ENCODE measurements at places on chromosomes 11 and 22.

DNA sequence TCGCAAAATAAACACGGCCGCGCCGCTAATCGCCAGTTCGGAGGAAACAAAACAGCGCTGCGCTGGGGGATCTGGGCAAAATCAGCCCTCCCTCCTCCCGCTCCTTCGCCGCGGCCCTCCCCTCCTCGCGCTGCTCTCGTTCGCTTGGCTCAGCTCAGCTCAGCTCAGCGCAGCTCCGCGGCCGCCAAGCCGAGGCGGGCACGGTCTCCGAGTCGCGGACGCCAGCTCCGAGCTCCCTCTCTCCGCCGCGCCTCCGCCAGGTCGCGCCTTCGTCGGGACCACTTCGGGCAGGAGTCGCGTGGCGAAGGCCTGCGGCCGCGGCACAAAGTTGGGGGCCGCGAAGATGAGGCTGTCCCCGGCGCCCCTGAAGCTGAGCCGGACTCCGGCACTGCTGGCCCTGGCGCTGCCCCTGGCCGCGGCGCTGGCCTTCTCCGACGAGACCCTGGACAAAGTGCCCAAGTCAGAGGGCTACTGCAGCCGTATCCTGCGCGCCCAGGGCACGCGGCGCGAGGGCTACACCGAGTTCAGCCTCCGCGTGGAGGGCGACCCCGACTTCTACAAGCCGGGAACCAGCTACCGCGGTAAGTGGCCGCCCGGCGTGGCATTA is at the start of gene SPON1:
TSS of gene SPON1 (plus strand) at position 162 of the 607 bp plus-strand sequence. CDS start at position 344, 182 bp downstream.
- no peak for DNase-seq

GRCh38 chr22:48105259-48105658 is 1342.8 kb downstream of the TBC1D22A start:
- DNase-seq = no peak

GRCh38 chr22:35717572-35717971 is at the start of gene APOL5:
TSS of gene APOL5 (plus strand) at chr22:35717872. CDS start at chr22:35717872, 0 bp downstream.
- no peak for DNase-seq

GRCh38 chr22:37661160-37661924 is 2.8 kb downstream of the PDXP start:
- DNase-seq = no peak

Data from Calu3 (cell line).